Calu3 (cell line): ENCODE measurements at places on chromosomes 5 and 9.

DNA sequence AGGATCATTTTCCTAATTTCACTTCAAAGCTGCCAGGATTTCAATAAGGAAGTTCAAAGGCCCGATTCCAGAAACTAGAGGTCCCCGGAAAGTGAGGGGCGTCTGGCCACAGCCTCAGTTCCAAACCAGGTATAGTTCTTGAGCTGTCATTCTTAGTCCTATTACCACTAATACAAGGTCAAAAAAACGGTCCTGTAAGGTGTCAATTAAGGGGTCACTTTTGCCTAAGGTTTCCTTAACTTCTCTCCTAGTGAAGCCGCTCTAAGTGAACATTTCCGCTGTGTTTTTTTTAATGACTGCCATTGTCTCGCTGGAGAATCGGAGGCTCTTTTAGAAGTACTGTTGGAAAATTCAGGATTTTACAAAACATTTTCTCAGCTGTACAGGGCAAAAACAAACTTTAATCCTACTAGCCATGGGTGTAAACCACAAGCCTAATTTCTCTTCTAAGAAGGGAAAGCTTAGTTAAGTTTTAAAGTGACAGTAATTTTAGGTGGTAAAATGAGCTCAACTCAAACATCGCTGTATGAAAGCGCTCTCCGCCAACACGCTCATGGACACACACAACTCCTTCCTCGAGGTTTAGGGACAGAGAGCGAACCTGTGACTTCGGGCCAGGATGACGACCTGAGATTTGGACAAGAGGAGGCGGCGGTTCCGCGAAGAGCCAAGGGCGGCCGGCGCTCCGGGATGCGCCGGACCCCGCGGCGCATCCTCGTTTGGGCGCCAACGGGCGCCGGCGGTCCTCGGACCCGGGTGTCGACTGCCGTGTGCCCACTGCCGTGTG lies 76.7 kb upstream of the IFNE start:
- no peak for DNase-seq

- peak; percentile 75 for DNase-seq
Observed at GRCh38 chr5:129094924-129095899, 663 bp downstream of the ISOC1 start.

DNA sequence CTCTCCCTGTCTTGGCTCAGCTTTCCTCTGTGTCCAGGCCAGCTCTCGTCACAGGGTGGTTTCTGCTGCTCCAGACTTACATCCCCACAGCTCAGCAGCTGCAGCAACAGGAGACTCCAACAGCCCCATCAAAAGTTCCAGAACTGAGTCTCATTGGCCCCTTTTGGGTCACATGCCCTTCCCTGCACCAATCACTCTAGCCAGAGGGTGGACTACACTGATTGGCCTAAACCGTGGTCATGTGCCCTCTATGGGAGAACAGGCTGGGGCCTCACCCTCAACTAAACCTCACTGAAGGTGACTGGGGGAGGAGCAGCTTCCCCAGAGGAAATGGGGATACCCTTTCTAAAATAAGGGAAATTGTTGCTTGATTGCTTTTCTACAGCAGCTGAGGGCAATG lies 44.4 kb upstream of the CPLX2 start:
- DNase-seq = no peak

- no peak for DNase-seq
Observed at GRCh38 chr5:135349451-135349850, 49.6 kb downstream of the MACROH2A1 start.

GRCh38 chr9:101191723-101192122 lies 163.2 kb downstream of the PLPPR1 start:
- DNase-seq = no peak

DNA sequence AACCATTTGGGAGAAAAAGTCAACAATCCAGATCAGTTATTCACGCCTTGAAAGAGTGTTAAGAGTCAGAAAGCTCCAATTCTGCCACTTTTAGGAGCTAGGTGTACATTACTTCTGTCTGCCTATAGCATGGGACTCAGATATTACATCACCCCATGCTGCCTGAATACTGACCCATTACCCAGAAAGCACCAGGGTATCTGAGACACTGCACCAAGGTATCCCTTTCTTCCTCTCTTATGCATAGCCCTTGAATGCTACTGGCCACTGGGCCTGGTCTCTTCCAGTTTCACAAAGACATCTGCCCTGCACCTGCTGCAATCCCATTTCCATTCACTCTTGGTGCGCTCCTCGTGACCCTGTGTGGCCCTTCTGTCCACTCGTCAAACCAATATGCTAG lies 2.6 kb downstream of the STRBP start:
- no peak for DNase-seq

GRCh38 chr9:127833555-127833954 lies 20.9 kb downstream of the ENG start:
- no peak for DNase-seq

DNA sequence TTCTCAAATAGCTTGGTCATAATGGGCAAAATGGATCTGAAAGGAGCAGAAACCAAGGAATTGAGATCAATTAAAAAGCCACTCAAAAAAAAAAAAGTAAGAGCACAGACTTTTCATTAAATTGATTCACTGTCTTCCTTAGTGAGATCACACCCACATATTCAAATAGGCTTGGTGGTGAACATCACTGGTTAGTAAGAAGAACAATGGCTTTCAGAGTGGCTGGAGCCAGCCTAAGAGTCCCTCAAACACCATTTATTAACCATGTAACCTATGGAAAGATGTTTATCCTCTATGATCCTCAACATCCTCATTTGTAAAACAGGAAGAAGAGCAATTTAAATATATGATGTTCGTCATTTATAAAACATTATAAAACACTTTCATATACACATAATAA lies 12.4 kb downstream of the CCDC112 start:
- no peak for DNase-seq

DNA sequence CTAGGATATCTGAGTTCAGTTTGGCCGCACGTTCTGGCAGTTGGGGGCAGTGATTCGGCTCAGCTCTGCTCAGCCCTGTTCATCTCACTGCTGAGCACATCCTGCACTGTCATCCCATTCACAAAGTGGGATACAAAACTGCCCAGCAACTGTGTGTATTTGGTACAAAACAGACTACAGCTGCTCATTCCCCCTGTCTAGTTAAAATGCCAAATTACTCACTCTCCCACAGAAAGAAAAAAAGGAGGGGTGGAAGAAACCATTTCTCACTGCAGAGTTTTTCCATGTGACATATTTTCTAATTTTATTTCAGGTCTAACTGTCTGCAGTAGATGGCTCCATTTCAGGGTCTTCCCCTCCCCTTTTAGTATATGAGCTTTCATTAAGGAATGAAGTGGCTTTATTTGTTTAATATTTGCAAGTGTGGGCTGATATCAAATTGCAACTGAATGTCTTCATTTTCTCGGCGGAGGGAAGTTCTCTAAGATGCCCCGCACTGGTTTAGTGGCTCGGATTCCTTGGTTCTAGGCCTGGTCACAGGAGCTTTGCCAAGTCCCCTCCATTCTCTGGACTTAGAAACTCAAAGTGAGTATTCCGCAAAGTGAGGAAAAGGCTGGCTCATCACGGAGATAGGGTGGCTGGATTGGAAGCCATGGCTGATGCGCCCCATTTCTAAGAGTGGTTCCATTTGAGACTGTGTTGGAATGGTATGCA lies 14.7 kb downstream of the COL15A1 start:
- DNase-seq = no peak

- DNase-seq = peak; percentile 61
Observed at GRCh38 chr9:128927731-128928411, 7.1 kb downstream of the PHYHD1 start.

DNA sequence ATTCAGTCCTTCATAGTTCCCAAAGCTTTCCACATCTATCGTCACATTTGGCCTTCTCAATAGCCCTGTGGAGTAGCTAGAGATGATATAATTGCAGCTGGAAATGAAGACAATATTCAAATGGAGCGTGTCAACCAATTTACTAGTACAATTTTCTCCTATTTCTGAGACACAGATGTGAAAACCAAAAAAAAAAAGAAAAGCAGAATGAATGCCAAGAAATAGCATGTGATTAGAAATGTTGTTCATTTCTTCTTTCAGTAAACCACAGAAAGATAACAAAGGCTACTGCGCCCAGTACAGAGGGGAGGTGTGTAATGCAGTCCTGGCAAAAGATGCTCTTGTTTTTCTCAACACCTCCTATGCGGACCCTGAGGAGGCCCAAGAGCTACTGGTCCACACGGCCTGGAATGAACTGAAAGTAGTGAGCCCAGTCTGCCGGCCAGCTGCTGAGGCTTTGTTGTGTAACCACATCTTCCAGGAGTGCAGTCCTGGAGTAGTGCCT lies 99.0 kb downstream of the MUSK start:
- DNase-seq = no peak

- no peak for DNase-seq
Observed at GRCh38 chr5:87347841-87348240, 64.9 kb downstream of the CCNH start.

GRCh38 chr9:91047993-91048607 lies 246.5 kb downstream of the SYK start:
- no peak for DNase-seq

DNA sequence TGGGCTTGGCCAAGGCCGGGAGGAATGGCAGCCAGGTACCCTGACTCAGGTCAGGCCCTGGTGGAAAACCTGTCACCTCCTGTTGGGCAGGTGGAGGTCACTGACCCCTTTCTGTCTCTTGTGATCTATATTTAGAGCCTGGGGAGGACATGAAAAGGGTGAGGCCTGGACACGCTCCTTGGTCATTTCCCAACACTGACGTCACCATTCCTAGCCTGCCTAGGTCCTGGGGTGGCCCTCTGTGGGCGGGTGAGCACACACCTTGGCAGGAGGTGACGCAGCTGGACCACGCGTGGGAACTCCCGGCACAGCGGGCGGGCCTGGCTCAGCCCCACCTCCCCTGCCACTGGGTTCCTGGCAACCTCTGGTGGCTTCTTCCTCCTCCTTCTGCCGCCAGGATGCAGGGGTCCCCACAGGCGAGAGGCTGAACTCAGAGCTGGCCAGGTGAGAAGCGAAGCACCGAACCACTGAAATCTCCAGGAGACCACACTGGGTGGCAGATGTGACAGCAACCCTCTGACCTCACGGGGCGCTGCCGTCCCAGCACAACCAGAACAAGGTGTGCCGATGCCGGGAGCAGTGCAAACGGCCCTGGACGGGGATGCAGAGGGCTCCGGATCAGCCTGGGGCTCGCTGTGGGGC lies 6.4 kb upstream of the RALGDS start:
- DNase-seq = peak; percentile 59
